ENCODE measurements at places on chromosomes 3 and 15.

- peak; percentile 56 for DNase-seq
Observed at GRCh38 chr3:135503760-135504686, 461.5 kb upstream of the PPP2R3A start.

- peak; percentile 15 for DNase-seq
Observed at GRCh38 chr3:24829629-24830229, 335.1 kb upstream of the THRB start.

DNA sequence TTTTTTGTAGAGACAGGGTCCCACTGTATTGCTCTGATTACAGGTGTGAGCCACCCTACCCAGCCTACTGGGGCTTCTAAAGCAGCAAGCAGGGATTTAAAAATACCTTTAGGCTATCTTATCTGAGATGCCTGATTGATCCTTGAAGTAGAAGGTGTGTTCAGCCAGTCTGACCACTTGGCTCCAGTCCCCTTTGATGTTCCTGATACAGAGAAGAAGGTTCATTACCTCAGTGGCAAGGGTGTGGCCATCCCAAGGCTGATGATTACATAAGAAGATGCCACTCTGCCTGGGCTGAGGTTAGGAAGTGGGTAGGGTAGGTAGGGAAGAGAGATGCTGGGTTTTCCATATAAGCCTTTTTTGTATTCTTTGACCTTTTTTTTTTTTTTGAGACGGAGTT, 11.2 kb upstream of the DCAF1 start:
- DNase-seq, result peak; percentile 11

GRCh38 chr3:130546920-130547679, 30.1 kb downstream of the COL6A6 start:
- no peak for DNase-seq
